ENCODE measurements at places on chromosomes 12 and 14.

DNA sequence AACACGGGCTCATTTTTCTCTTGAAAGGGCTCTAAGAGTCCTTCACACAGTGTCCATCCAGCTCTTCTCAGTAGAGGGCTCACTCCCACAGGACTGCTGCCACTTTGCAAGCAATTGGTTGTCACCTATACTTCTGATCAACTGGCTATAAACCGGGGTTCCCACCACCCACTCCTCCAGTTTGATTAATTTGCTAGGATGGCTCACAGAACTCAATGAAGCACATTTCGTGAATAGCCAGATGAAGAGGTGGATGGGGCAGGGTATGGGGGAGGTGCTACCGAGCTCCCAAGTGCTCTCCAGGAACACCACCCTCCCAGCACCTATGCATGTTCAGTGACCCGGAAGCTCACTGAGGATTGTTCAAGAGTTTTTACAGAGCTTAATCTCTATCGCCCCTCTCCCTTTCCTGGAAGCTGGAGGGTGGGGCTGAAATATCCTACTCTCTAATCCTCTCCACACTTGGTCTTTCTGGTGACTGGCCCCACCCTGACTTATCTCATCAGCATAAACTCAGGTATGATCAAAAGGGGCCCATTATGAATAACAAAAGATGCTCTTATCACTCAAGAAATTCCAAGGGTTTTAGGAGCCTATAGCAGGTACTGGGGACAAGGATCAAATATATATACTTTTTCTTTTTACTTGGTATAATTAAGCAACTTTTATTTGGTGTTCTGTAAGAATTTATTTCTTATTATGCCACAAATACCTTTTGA is 13.9 kb upstream of the EGLN3 start:
- DNase-seq: no peak

DNA sequence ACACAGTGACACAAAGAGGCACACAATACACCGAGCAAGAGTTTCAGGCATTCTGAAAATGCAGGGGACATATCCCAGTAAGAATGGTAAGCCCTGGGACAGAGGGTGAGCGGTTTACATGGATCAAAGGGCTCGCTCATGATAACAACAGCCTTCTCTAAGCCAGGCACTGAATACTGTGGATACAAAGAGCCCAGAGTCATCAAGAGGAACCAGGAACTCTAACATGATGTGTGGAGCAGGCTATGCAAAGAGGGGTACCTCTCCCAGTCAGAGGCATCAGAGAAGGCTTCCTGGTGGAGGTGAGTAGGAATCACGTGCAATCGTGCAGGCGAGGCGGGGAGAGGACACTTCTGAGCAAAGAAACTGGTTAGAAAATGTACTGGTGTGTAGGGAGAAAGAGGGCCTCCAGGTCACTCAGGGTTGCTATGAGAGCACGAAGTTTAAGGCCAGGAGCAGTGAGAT is 76.9 kb upstream of the EEA1 start:
- DNase-seq: no peak

DNA sequence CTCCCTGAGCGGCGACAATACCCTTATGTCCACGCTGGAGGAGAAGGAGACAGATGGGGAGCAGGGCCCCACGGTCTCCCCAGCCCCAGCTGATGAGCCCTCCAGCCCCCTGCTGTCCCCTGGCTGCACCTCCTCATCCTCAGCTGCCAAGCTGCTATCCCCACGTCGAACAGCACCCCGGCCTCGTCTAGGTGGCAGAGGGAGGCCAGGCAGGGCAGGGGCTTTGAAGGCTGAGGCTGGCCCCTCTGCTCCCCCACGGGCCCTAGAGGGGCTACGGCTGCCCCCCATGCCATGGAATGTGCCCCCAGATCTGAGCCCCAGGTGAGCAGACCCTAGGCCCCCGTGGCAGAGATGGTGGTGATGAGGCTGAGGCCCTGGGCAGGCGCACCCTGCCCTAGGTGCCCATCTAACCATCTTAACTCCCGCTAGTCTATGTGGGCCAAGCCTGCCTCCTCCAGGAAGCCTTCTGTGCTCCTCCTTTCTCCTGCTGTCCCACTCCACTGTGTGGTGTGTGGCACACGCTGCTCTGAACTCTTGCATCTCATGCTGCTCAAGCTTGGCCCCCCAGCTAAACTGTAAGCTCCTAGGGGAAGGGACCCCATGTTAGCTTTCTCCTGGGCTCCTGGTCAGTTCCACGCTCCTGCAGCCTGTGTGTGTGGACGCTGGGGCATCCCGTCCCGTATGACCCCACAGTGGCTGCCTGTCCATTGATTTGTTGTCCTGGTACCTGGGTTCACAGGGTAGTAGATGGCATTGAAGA is 12.1 kb downstream of the MCRS1 start:
- no peak for DNase-seq

GRCh38 chr14:95685978-95686922 is at the start of gene TCL1B:
Gene TCL1B (plus strand): TSS chr14:95686426. CDS start chr14:95686468, 42 bp downstream.
- no peak for DNase-seq

DNA sequence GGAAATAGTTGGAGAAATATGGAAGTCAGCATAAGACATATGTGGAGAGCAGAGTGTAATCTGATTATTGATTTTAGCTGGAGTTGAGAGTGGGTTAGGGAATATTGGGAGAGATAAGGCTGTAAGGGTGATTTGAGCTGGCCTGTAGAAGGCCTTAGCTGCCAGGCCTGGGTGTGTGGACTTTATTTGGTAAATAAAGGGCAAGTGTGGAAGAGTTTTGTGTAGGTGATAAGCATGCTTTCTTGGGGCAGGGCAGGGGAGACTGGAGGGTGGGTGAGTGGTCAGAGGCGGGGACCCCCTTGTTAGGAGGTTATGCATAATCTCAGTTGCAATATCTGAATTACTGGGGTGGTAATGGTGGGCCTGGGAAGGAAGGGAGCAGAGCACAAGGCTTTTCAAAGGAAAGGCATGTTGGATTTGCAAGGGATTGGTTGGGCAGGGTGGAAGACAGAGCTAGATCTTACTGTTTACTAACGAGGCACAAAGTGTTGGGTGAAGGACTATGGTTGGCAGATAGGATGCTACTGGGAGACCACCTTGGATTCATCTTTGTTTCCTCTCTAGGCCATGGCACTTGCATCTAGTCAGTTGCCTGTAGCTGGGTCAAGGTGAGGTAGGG is 5.5 kb downstream of the KHNYN start:
- no peak for DNase-seq

DNA sequence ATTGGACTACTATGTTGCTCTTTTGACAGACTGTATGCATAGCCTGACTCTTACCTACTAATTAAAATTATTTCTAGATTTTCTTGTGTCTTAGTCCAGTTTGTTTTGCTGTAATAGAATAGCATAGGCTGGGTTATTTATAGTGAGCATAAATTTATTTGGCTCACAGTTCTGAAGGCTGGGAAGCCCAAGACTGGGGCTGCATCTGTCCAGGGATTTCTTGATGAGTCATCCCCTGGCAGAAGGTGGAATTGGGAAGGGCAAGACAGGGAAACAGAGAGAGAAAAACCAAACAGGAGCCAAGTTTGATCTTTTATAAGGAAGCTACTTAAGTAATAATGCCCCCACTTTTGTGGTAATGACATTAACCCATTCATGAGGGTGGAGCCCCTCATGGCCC is 759.2 kb upstream of the LRFN5 start:
- DNase-seq: no peak

- no peak for DNase-seq
Observed at GRCh38 chr14:55005071-55005470, 21.8 kb downstream of the WDHD1 start.

GRCh38 chr14:75249958-75250336 is 28.7 kb upstream of the FOS start:
- no peak for DNase-seq
